NCI-H446 (cell line): ENCODE measurements at places on chromosomes 16 and 17.

DNA sequence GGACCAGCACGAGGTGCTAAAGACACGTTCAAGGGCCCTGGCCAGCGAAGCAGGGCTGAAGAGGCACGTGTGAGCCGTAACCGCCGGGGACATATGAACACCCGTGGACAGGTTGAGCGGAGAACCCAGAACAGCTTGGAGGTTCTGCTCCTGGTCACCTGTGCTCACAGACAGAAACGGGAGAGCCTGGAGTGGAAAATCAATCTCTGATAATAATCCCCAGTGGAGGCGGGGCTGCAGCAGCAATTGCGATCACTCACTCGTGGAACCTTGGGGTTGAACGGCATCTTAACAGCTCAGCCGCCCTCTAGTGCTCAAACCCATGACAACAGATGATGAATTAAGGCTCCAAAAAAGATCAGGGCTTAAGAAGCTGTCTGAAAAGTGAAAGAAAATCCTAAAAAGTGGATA is 25.6 kb downstream of the WIPI1 start:
- DNase-seq, result no peak

DNA sequence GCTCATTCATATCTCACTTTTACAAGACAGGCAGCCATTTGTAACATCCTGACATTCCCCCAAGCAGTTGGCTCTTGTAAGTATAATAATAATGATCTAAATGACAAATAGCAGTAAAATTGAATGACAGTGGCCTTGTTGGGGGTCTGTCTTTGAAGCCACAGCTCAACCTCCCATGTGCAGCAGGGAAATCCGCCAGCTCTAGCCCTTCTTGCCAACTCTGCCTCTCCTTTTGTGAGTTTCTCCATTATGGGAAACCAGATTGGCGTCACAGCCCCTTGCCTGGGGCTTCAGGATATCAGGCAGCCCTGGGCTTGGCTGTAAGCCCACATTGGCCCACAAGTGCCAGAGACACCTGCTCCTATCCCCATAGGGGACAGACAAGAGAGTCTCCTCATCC is 70.4 kb upstream of the CACNG5 start:
- peak; percentile 92 for DNase-seq

DNA sequence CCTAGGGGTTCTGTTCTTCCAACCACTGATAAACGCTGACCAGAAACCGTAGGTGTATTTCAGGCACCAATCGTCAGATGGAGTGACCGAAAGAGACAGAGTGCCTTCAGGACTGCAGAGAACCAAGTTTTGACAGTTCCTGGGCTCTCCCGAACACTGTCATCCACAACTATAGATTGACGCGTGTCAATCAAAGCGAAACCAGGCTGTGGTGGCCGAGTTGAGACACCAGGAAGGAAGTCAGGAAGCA is 11.9 kb upstream of the AURKB start:
- DNase-seq, result no peak

DNA sequence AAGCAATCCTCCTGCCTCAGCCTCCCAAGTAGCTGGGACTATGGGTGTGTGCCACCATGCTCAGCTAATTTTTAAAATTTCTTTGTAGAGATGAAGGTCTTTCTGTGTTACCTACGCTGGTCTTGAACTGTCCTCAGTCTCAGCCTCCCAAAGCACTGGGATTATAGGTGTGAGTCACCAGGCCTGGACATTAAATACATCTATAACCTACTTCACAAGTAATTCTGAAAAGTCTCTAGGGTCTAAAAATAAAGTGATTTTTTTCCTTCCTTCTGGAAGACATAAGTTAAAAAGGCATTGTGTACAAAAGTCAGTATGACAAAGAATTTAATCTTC is 118.3 kb downstream of the PARN start:
- no peak for DNase-seq

- DNase-seq, result no peak
Observed at GRCh38 chr17:74729368-74729767, 7.7 kb upstream of the RAB37 start.

DNA sequence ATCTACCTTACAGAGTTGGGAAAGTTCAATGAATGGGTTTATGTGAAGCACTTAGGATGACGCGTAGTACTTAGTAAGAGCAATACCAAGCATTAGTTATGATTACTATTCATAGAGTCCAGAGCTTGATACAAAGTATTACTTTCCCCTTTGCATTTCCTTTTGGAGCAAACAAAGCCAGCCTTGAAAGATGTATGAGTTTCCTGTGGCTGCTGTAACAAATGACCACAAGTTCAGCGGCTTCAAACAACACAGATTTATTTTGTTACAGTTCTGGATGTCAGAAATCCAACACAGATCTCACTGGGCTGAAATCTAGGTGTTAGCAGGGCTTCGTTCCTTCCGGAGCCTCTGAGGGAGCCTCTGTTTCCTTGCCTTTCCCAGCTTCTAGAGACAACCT is 8.6 kb upstream of the MLYCD start:
- no peak for DNase-seq

DNA sequence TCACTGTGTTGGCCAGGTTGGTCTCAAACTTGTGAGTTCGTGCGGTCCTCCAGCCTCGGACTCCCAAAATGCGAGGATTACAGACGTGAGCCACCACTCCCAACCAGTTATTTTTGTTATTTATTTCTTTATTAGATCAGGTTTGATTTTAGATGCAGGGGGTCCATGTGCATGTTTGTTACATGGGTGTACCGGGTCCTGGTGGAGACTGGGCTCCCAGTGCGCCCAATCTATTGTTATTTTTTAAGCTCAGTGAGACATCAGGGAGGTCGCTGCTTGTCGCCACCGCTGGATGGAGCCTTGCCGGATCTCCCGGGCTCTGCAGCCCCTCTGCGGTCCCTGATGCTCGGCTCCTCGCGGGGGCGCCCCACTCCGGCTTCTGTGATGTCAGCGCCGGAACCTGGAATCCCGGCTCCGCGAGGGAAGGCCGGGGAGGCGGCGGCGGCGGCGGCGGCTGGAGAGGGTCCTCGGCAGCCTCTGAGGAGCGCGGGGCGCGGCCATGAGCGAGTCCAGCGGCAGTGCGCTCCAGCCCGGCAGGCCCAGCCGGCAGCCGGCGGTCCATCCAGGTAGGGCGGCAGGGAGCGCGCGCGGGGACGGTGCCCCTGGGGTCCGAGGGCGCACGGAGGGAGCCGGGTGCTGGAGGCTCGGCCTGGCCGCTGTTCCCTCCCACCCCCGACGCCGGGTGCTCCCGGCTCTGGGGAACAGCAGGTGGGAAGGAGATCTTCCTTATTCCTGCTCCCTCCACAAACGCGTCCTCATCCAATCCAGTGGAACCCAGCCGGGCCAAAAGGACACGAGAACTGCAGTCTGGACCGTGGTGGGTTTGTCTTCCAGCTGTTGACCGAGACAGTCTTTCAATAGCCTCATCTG is at the start of gene TMC7:
TSS of gene TMC7 (plus strand) at position 370 of the 870 bp plus-strand sequence. CDS start at position 500, 130 bp downstream.
- DNase-seq, result peak; percentile 76
